NCI-H446 (cell line): ENCODE measurements at places on chromosomes 11 and 22.

DNA sequence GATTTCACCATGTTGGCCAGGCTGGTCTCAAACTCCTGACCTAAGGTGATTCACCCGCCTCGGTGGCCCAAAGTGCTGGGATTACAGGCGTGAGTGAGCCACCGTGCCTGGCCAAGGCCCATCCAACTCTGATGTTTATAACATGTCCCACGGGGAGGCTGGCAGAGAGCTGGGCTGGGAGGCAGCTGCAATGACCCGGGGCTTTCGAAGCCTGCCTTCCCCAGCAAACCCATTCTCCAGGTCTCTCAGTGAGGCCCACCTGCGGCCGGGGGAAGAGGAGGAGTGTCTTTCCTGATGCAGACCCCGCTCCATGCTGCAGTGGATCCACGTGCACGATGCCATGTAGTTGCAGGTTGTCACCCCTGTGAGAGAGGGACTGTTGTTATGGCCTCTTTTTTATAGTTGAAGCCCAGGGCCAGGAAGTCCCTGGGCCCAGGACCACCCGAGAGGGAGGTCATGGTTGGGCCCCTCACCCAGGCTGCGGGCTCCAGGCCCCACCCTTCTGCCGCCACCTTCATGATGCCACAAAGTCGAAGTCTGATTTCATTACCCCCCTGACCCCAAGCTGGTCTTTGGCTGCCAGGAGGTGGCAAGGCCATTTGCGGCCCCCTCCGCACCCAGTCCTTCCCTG is 38.3 kb downstream of the KCNJ4 start:
- no peak for DNase-seq

DNA sequence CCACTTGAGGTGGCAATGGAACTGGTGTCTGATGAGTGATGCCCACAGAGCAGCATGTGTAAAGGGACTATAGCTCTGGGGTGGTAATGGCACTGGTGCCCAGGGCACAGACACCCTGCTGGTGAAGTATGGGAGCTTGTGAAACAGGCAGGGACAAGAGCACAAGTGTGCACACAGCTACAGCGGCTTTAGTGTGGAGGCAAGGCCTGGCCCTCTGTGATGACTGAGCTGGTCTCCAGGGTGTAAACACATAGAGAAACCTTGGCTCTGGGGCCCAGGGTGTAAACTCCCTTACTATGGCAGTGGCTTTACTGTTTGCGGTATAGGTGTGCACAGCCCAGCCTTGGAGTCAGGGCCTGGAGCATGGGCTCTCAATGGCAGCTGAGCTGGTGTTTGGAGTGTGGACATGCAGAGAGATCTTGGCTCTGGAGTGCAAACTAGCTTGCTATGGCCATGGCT is 46.3 kb downstream of the BIRC2 start:
- no peak for DNase-seq

- no peak for DNase-seq
Measured at GRCh38 chr11:37942081-37942480, 1344.0 kb upstream of the RAG2 start.

DNA sequence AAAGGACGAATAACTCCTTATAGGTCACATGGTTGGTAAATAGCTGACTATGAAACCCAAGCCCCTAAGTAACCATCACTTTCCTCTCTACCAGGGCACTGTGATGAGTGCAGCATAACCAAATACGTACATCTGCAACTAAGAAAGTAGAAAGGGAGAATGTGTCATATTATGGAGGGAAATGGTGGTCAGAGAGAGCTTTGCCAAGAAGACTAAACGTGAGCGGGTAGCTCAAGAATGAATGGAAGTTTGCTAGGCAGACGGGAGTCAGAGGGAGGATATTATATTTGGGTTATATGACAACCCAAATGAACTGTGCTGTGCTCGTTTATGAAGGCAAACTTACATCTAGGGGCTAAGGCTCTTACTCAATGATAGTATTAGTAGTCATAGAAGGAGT is 537.3 kb downstream of the OPCML start:
- DNase-seq = no peak

GRCh38 chr11:72491001-72491400 is 56.7 kb upstream of the CLPB start:
- DNase-seq = no peak

- no peak for DNase-seq
Measured at GRCh38 chr11:84249344-84250135, 963.4 kb upstream of the CCDC90B start.

DNA sequence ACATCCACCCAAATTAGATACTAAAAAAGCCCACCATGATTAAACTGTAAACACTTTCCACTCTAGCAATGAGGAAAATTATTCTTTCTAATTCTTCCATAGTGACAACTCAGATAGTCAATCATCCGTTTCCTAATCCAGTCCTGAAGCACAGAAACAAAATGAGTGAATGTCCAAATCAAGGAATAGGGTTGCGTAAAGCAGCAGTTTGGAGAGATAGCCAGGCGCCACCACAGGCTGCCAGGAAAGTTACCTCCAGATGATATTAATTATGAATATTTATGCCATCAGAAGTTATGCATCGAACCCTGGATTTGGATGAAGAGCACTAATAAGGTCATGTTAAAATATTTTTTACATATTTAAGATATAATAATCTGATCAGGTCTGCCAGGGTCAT is 63.2 kb downstream of the ETS1 start:
- no peak for DNase-seq

- DNase-seq = peak; percentile 23
Measured at GRCh38 chr11:76653674-76654284, 16.8 kb downstream of the LRRC32 start.

GRCh38 chr11:46892109-46892508 is 26.2 kb downstream of the LRP4 start:
- DNase-seq = no peak

DNA sequence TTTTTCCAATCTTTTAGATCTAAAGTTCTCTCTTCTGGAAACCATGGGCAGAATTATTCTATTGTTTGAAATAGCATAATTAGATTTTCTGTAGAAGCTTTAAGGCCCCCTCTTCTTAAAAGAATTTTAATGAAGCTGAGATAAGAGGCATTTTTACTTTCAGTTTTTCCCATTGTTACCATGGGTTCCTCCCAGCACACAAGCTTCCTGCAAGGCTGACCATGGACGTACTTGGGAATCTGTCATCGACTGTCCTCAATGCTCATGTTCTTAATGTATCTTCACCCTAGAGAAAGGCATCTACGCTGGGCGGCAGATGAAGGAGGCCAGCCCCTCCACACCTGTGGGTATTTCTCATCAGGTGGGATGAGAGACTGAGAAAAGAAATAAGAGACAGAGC is 11.1 kb downstream of the OR52K2 start:
- DNase-seq = no peak

- DNase-seq = no peak
Measured at GRCh38 chr11:72174302-72175070, 17.5 kb upstream of the FOLR1 start.

GRCh38 chr11:106063009-106063408 is 14.1 kb downstream of the KBTBD3 start:
- no peak for DNase-seq

GRCh38 chr11:26621132-26621531 is 49.1 kb upstream of the MUC15 start:
- no peak for DNase-seq

- no peak for DNase-seq
Measured at GRCh38 chr11:107659310-107659709, 52.5 kb downstream of the SLN start.
